ENCODE measurements at places on chromosomes 13 and 19.

DNA sequence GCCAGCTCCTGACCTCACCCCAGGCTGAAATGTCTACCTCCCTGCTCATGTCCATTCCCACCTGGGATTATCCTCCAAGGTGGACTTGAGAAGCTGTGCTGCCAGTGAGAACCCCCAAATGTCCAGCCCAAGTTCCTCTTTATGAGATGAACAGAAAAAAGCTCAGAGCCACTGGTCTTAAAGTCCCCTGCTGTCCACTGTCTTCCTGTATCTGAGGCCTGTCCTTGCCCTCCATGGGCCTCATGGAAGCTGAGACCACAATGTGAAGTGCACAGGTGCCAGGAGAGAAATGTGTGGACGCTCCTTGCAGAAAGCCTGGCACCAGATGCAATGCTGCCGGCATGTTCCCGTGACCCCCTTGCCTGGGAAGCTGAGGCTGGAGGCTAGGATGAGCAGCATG, 3.3 kb upstream of the AMER2 start:
- DNase-seq: no peak

GRCh38 chr13:111415246-111415645, 94.8 kb downstream of the TEX29 start:
- DNase-seq: no peak

GRCh38 chr19:45216667-45217066, 28.5 kb downstream of the EXOC3L2 start:
- DNase-seq: no peak

- DNase-seq: no peak
Measured at GRCh38 chr19:43743059-43743458, 11.7 kb downstream of the SMG9 start.

GRCh38 chr13:23979361-23980159, 82.3 kb upstream of the C1QTNF9B start:
- no peak for DNase-seq

DNA sequence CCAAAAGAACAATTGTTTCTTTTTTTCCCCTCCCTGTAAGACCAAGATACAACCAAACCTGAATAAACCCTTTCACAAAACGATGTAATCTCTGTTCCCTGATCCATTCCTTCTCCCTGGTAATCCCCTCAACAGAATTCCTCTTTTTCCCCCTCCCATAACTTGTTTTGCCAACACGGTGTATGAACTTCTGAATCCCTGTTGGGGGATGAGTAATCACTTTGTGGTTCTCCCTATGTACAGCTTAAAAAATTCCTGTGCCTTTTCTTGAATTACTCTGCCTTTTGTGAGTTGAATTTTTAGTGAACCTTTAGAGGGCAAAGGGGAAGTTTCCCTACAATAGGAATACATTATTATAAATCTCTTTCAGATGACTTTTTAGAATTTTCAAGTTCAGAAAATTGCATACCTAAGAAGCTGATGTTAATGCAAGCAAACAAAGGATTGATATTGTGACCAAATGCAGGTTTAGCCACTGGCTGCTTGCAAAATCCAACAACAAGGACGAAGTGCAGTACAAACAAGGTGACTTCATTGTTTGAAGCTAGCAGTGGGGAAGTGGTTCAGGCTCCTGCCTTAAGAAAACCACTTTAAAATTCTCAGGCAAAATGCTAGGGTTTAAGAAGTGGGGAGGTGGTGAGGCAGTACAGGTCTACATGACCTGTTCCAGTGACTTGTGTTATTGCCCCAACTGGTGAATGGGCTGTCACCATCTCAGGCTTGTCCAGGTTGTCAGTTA, 15.0 kb upstream of the EPSTI1 start:
- no peak for DNase-seq

DNA sequence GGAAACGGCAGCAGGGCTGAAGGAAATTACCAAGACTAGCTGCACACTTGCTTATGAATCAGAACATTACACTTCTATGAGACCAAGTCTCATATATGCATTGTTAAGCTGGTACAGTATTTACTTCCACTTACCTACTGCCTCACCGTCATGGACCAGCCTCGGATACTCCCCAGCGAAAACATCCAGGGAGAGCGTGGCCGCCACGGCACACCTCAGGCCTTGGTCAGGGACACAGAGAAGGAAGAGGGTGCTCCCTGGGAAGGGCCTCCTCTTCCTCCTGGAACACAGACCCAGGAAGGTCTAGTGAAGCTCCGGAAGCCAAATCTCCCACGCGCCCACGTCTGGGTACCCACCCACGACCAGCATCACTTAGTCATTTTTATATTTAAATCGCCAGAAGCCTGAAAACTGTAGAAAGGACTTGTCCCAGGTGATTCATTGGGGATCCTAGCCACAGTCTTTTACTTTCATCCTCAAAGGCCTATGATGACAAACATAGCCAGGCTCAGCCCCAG, 24.4 kb upstream of the MTIF3 start:
- no peak for DNase-seq

DNA sequence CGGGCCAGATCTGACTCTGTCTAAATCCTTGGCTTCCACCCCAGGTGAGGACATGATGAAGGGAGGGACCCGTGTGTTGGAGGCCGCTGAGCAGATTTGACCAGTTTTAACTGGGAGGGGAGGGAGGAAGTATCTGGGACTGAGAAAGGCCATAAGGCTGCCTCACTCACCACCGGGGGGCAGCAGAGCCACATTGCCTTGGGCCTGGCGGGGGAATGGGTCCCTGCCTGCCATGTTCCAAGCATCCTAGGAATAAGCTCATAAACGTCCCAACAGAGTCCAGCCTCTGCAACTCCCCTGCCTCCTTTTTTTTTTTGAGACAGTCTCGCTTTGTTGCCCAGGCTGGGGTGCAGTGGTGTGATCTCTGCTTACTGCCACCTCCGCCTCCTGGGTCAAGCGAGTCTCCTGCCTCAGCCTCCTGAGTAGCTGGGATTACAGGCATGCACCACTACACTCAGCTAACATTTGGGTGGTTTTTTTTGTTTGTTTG, 15.5 kb downstream of the MAST3 start:
- DNase-seq: peak; percentile 78

- no peak for DNase-seq
Measured at GRCh38 chr19:47885067-47885463, 1.1 kb downstream of the SULT2A1 start.

DNA sequence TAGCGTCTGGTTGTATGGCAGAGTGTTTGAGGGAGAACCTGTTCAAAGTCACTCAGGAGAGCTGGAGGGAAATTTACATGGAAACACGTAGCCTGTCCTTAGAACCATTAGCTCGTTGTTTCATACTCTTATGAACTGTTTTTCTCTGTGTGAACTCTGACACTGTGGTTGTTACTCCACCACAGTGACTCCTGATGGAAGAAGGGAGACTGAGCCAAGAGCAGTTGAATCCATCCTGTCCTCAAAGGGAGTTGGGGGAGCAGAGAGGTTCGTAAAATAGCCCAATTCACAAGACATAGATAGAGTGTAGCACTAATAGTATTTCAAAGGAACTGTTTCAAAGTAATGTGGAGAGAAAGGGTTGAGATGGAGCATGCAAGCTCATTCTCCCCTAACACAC, 964.8 kb downstream of the PCDH9 start:
- DNase-seq: no peak

DNA sequence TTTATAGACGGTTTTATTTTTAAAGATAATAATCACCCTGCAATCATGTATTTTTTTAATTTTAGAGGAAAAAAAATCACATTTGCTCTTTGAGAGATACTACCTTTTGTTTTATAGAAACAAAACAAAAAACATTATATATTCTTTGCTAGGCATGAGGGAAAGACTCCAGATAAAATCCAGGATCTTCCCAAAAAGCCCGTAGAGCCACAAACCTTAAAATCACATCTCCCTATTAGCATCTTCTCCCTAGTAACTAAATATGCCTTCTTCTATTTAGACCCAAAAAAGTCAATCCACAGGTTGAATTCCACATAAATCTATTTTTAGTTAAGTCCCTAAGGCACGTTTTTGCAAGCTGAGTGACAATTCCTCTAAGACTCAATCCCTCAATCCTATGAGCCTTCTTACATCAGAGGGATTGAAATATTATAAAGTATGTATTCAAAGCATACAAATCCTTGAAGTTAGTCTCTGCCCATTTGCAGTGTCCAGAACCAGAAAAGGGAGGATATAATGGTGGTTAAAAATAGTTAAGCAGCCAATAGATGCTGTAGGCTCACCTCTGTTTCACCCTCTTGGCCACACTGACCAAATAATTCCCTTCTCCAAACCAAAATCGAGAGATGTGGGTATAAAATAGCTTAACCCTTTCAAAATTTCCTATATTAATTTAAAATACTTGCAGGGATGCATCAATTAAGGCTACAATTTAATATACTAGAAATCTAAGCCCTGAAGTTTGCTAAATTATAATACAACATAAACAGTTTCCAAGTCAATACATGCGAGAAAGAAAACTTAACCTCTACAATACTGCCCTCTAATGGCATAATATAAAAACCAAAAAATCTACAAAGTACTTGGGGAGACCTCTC, 64.0 kb downstream of the SERP2 start:
- no peak for DNase-seq

DNA sequence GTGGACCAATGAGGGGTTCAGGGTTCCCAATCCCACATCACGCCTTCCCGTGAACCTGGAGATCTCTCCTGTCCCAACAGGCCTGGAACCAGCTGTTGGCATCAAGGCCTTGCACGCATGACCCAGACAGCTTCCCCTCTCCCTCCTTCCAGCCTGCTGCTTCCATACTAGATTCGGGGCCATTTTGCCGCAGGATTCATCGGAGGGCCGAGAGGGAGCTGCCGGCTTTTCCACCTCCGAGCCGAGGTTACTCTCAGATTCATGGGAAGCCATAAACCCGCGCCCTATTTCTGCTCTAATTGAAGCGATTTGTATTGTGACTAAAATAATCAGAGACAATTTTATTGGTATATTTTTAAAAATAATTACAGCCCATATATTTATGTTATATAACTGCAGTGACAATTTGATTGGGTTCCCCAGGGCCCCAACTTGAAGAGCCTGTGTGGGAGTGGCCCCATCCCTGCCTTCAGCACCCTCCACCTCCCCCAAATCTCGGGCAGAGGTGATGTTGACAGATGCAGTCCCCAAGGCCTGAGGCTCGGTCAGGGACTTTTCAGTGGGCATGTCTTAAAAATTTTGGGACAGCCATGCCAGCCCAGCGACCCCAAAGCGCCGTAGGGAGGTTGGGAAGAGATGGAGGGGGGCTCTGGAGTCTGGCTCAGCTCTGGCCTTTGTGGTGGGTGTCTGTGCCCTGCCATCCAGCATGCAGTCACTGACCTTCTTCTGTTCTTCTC, 30.8 kb upstream of the PEPD start:
- DNase-seq: no peak

- DNase-seq: no peak
Measured at GRCh38 chr19:35750167-35750566, 1.8 kb downstream of the LIN37 start.

- DNase-seq: no peak
Measured at GRCh38 chr19:50718255-50719118, 1.1 kb downstream of the SHANK1 start.

DNA sequence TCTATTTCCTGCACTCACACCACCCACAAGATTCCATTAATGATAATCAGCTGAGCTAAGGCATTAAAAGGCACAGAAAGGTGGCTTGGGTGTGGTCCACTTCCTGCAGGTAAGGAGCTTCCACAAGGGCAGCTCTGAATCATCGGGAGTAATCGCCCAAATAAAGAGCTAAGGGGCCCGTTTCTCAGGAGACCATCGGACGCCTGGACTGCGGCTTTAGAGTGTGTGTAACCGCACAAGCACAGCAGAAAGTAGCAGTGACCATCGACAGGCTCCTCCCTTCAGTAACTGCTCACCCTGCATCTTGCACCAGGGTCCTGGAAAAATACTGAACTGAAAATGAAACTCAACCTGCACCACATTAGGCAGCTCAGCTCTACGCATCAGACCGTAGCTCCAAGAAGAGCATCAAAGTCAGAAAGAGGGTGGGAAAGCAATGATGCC, 6.0 kb downstream of the STK24 start:
- DNase-seq: no peak

DNA sequence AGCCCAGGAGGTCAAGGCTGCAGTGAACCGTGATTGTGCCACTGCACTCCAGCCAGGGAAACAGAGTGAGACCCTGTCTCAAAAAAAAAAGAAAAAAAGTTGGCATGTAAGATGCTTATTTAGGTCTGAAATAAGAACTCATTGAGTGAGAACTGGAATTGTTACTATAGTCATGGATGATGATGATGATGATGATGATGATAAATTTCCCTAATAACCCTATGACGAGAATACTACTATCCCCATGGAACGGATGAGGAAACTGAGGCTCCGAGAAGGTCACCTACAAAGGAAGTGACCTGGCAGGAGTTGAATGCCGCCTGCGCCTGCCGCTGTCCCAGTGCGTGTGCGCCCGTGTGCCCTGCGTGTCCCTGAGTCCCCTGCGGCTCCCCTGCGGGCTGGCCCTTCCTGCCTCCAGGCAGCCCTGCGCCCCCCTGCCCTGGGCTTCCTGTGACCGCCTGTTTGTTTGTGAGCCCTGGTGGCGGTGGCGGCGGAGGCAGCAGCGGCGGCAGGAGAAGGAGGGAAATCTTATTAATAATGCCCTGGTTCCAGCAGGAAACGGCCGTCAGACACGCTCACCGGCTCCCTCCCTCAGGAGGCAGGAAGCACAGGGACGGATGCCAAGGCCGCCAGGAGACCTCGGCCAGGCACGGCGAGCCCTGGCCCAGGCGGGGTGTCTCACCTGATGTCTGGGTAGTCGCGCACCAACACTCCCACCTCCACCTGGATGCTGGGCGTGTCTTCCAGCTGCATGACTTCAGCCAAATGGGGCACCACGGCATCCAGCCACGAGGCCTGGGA, 29.6 kb downstream of the EXOC3L2 start:
- peak; percentile 48 for DNase-seq

DNA sequence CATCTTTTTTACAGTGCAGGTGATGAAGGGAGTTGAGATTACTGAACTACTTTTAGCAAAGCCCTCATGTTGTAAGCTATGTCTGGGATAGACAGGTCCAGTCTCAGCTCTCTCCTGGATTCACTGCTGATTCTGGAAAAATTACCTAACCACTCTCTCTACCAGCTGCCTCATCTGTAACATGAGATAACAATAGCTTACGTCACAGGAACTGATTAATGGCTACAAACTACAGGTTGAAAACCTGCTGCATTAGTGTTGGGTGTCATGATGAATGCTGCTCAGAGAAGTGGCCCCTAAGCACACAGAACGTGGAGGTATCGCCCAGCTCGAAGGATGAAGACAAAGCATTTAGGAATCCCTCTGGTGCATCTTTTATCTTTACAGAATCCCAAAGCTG, 277.8 kb downstream of the ABCC4 start:
- peak; percentile 3 for DNase-seq
